ENCODE measurements at places on chromosomes 2 and 18.
A peak's percentile ranks its signal among the peaks of the same experiment; 100 is the strongest.

- no peak for DNase-seq
These were observed 428.3 kb downstream of the NCKAP5 start for GRCh38 chr2:133139847-133140533.

DNA sequence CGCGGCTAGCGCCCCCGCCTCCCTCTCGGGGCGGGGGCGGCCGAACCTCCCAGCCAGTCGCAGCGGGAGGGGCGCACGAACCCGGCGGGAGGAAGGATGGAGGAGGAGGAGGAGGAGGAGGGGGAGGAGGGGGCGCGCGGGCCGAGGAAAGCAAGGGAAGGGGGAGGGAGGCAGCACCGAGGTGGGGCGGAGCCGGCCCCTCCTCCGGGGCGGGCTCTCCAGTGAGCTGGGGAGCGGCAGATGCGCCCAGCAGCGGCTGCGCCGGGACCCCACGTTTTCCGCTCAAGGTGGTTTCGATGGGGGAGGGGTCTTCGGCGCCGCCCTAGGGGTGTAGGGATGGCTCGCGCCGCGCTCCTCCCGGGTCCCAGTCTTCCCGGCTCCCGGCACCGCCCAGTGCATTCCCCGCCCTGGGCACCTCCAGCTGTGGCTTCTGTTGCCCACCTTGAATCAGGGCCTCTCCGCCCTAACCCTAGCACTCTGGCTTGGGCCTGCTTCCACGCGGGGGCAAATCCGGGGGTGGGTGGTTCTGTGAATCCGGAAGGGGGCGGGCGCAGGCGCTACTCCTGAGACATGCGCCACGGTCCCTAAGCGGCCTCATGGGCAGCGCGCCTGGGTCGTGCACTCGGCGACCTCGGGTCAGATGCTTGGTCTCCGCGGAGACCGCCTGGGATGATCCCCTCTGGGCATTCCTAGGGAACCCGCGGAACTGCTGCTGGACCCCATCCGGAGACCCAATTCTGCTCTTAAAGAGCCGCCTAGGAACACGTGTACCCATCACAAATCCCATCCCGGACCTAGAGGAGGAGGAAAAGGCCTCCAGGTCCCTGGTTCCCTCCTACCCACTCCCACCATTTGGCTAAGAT lies at the start of gene FBXO41:
TSS of gene FBXO41 (minus strand) at position 183 of the 863 bp plus-strand sequence. CDS start 14,848 bp downstream, outside the sequence.
- DNase-seq = peak; percentile 44

GRCh38 chr2:85446296-85447221 lies 28.0 kb downstream of the SH2D6 start:
- no peak for DNase-seq

GRCh38 chr2:127431408-127432023 lies 13.3 kb downstream of the PROC start:
- no peak for DNase-seq

- DNase-seq = no peak
These were observed 90.0 kb upstream of the TAF1B start for GRCh38 chr2:9753276-9753600.

- peak; percentile 31 for DNase-seq
These were observed 205.6 kb downstream of the TNS1 start for GRCh38 chr2:217797165-217797564.

GRCh38 chr2:237131749-237132533 lies 46.3 kb downstream of the COPS8 start:
- no peak for DNase-seq

DNA sequence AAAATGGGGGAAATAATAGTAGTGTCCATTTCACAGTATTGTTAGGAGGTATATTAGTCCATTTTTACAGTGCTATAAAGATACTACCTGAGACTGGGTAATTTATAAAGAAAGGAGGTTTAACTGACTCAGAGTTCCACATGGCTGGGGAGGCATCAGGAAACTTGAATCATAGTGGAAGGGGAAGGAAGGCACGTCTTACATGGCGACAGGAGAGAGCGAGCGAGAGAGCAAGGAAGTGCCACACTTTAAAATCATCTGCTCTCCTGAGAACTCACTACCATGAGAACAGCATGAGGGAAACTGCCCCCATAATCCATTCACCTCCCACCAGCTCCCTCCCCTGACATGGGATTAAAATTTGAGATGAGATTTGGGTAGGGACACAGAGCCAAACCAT lies 23.4 kb downstream of the MGAT5 start:
- DNase-seq = no peak

GRCh38 chr2:39356922-39357639 lies 80.0 kb downstream of the MAP4K3 start:
- no peak for DNase-seq

- DNase-seq = no peak
These were observed 117.3 kb upstream of the VWC2L start for GRCh38 chr2:214293593-214293992.

GRCh38 chr18:34866310-34866709 lies 156.2 kb downstream of the DTNA start:
- no peak for DNase-seq

DNA sequence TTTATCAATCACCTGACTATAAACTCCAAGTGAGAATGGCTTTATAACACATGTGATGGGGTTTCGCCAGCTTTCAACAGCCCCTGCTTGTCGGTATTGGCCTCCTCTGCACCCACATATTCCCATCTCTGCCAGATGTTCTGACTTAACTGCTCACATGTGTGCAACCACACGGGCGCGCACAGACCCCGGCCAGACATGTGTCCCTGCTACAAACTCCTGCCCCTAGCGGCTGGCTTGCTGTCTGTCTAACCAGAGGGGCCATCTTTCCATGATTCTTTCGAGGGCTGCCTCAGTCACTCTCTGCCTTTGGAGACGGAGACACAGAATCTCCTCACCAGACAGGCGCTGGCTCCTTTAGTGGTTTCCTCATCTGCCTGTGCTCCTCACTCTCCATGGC lies 15.3 kb downstream of the STON1 start:
- no peak for DNase-seq

DNA sequence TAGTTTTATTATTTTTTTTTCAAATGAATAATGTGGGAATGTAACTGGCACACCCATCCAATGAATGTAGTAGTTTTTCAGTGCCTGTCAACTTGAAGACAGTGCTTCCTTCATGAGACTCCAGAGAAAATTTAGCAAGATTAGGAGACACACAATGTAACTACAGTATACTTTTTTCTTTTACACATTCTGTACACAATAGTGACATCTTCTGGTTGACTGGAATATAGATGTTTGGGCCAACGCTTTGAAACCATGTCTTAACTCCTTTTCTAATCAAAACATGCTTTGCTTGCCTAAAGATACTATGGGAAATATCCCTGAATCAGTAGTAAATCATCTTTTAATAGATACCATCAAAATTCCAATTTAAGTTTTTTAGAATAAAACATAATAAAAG lies 229.5 kb upstream of the ZC3H15 start:
- no peak for DNase-seq

DNA sequence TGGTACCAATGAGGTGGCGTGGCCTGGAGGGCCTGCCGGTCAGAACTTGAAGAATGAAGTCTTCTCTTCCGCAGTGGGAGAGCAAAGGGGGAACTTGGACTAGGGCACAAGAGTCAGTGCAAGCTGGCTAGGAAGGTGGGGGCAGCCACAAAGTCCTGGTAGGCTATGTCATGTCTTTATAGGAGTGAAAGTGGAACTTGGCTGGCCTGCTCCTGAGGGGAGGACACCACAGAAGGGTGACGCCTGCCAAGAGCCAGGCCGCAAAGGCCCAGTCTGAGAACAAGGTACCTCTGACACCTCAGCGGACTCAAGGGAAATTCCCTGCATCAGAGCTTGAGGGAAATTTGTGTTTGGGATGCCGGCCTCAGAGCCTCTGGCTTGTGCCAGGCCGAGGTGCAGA lies 32.2 kb upstream of the MAP3K20 start:
- no peak for DNase-seq

GRCh38 chr2:195531754-195532153 lies 125.3 kb upstream of the SLC39A10 start:
- DNase-seq = no peak

DNA sequence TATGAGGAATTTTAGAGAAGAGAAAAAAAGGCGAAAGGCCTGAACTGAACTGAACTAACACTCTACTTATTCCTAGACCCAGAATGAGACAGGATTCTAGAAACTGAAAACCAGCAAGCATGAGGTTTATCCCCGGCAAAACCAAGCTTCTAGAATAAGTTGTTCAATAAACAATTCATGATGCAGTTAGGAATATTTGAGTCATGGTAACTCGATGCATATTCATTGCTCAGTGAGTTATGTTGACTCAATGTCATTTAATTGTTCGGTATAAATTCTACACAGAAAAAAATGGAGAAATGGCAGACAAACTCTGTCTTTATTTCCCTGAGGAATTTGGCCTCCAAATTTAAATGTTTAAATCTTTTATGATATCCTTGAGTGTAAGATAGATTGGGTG lies 321.5 kb downstream of the SATB2 start:
- no peak for DNase-seq

DNA sequence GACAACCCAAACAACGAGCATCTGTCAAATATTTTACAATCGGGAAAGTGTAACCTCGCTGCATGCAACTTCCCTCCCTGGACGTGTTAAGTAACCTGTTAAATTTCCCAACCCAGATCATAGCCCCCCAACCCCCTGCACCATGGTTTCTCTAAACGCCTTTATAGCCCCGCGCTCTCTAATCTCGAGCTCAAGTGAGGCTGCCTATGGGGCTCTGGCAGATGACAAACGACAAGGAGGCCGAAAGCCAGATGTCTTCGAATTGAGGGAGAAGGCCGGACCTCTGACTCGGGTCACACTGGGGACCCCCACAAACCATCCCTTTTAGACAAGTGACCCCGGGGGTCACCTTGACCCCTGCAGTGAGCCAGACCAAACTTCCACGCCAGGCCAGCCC lies 526 bp downstream of the COX7A2L start:
- no peak for DNase-seq

- no peak for DNase-seq
These were observed 250.7 kb downstream of the KLHL29 start for GRCh38 chr2:23635442-23636340.

DNA sequence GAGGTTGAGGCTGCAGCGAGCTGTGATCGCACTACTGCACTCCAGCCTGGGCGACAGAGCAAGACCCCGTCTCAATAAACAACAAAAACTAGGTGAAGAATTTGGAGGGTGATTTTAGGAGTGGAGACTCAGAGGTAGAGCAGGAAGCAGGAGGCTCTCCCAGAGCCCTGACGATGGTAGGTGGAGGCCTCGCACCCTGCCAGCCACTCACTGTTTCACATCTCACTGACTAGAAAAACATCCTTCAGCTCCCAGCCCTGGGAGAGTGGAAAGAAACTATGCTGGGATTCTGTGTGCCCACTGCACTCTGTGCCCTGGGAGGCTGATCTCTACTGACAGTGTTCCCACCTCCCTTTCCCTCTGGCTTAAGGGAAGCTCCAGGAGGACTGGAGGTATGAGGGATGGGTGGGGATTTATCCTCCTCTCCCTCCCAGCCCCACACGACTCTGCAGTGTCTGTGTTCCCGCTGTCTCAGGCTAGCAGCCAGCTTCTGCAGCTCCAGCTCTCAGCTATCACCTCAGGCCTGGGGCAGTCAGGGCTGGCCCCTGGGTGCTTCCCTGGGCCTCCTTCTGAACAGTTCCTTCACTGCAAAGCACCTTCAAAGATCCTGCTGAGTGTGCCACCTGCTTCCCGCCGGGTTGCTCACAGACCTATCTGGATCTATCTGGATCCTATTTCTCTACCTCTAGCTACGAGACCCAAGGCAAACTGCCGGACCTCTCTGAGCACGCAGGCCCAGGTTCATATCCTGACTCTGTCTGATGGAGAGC lies 9.6 kb downstream of the CIB4 start:
- DNase-seq = peak; percentile 9

GRCh38 chr2:24659862-24660261 lies 133.3 kb downstream of the PTRHD1 start:
- no peak for DNase-seq

DNA sequence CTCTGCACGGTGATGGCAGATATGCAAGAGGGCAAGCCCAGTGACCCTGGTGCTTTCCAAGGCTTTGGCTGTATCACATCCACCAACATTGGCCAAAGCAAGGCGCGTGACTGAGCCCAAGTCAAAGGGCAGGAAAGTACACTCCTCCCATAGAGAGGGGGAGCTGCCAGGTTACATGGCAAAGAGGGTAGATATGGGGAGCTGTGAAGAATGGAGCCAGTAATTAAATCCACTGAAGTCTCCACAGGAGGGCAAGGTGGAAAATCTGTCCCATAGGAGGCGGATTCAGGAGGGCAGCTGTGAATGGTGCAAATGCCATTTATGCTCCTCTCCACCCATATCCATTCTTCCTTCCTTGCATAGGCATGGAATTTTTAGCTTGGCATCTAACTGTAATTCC lies 44.6 kb upstream of the THOC1 start:
- no peak for DNase-seq

DNA sequence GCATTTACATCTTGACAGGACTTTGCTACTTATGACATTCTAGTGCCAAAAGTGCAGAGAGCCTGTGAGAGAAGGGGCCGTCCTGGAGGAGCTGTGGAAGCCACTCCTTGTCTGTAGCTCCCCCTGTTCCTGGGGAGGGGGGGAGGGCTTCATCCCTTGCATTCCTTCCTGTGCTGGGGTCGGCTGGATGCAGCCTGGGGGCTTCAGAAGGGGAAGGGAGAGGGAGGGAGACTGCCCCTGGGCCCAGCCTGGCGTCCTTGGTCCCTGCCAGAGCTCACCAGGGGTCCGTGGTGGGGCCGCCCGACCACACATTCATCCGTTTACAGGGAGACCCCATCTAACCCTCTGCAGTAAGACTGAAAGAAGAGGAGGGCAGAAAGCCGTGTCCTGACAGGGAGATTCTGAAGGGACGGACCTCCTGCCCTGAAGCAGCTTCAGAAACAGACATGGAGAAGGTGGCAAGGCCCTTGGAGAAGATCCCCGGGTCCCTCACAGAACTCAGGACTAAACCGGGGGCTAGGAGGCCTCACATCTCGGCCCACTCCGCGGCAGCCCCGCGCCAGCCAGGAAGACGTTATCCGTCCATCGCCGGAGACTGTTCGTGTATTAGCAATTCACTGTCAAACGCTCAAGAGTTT lies 258.3 kb upstream of the SALL3 start:
- no peak for DNase-seq

DNA sequence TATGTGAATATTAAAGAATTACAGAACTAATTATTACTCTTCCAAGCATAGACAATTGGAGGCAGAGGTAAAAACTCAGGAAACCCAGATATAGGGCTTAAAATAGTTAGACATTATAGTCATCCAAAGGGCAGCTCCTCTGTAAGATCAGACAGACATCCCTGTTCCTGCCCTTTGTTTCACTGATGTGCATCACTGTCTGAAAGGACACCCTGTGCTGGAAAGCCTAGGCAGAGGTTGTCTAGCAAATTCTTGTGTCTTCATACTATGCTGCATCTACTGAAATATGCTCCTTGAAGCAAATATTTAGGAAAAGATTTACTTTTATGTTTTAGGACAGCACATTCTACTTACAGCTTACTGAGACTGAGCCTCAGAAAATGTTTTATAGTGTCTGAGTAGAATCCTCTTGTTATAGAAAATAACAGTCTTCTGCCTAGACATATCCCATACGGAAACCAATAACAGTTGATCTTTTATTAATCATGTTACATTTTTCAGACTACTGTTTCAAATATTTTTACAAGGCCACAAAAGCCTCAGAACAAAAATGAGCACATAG lies 977.3 kb upstream of the CDH2 start:
- DNase-seq = no peak

GRCh38 chr18:35729991-35730668 lies 148.6 kb downstream of the GALNT1 start:
- DNase-seq = no peak

GRCh38 chr2:194096402-194096801 lies 1560.6 kb upstream of the SLC39A10 start:
- no peak for DNase-seq
